ENCODE measurements at places on chromosomes 12 and 14.

- DNase-seq, result no peak
These were observed 328.7 kb downstream of the RAD51B start for GRCh38 chr14:68148276-68148675.

GRCh38 chr12:29110506-29111442 lies 38.3 kb upstream of the FAR2 start:
- DNase-seq, result no peak

DNA sequence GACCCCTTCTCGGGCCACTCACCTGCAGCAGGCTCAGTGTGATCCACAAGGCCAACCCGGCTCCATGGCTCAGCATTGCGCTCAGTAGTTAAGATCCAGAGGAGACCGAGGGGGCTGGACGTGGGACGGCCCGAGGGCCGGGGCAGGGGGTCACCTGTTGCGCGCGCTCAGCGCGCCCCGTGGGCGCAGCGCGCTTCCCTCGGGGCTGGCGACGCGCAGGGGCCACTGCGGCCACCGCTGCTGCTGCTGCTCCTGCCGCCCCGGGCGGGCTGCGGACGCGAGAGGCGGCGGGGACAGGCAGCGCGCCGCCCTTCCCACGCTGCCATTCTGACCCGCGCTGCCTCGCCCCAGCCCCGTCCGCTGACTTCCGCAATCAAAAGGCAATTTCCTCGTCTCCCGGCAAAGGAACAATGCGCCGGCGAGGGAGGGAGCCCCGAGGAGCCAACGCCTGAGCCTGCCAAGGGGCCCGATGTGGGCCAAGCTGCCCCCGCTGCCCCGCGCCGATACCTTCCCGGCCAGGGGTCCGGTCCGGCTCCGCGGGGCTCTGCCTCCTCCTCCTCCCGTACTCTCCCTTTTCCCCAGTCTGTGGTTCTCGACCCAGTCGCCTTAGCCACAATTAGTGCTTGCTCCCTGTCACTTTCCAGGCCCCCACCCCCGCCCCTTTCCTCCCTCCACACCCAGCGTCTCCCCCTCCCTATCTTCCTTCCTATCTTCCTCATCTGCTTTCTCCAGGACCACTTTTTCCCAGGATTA lies 27.3 kb downstream of the PTPRB start:
- DNase-seq, result no peak

GRCh38 chr14:52351233-52352060 lies 37.3 kb downstream of the PTGER2 start:
- DNase-seq, result no peak

- no peak for DNase-seq
These were observed 32.6 kb downstream of the ITPR2 start for GRCh38 chr12:26800347-26800746.

DNA sequence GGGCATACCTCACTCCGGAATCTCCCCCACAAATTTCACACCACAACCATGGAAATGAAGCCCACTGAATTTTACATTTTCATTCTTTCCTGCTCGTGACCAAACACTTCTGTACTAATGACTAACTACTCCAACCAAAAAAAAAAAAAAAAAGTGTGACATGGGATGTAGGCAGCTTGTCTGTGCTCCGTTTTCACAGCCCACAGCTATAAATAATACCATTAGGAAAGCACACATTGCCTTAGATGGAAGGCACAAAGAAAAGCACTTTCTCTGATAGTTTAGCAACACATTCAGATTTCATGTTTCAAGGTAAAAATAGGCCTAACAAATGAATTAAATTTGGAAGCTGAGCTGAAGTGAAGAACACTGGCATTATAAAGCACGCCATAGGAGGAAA lies 42.5 kb downstream of the DUSP6 start:
- no peak for DNase-seq

DNA sequence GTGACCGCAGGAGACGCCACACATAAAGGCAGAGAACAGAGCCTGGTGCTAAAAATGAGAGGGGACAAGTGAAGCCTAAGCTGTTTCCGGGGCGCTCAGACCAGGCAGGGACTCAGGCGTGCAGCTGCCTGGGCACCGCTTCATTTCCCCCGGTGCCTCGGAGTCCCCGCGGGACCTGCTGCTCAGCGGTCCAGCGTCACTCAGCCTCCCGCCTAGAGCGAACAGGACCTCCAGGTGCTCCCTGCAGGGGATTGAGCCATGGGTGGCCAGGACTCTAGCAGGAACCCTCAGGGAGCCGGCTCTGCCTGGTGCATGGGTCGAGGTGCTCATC lies 31.0 kb downstream of the CCDC85C start:
- DNase-seq, result no peak

GRCh38 chr14:97138801-97139200 lies 341.6 kb downstream of the VRK1 start:
- no peak for DNase-seq

- DNase-seq, result no peak
These were observed 228.4 kb upstream of the FLRT2 start for GRCh38 chr14:85301506-85301905.

DNA sequence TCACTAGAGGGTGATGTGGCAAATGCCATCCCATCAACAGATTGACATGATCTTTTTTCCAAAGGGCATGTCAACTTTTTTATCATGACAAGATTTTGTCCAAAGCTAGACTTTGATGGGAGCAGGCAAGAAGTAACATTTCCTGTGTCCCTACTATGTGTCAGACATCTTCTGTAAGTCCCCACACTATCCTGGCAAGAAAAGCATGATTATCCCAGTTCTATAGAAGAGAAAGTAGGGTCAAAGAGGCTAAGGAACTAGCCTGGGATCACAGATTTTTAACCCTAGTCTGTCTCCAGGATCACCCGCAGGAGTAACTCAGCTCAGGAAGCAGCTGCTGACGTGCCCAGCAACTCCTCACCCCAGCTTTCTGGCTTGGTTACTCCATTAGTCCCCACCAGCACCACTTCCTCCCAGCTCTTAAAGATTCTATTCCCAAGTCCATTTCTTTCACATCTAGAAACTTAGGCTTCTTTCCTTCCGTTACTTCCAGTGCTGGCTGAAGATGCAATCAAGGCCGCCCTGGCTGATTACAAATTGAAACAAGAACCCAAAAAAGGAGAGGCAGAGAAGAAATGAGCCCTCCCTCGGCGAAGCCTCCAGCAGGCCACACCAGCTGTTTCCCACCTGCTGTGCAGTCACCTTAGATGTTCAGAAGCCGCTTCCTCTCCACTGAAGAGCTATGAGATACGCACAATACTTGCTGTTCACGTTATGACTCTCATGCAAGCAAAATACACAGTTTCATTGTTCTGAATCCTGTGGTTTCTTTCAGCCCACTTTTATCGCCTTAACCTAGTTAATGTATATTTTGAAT lies 6.2 kb downstream of the ISCU start:
- DNase-seq, result no peak

GRCh38 chr12:51070004-51070403 lies 13.4 kb downstream of the CSRNP2 start:
- no peak for DNase-seq

- DNase-seq, result no peak
These were observed 15.7 kb downstream of the FOXG1 start for GRCh38 chr14:28782301-28782700.

DNA sequence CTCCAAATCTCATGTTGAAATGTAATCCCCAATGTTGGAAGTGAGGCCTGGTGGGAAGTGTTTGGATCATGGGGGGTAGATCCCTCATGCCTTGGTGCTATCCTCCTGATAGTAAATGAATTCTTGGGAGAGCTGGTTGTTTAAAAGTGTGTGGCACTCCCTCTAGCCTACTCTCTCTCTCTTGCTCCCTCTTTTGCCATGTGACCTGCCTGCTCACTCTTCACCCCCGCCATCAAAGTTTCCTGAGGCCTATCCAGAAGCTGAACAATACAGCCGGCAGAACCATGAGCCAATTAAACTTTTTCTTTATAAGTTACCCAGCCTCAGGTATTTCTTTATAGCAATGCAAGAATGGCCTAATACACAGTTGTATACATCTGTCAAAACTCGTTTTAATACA lies 62.5 kb downstream of the BCL2L14 start:
- DNase-seq, result no peak
